KBM-7 (cell line): ENCODE measurements at places on chromosomes 4 and X.

GRCh38 chrX:84216881-84217280 lies 28.9 kb upstream of the RPS6KA6 start:
- DNase-seq, result no peak

- no peak for DNase-seq
Observed at GRCh38 chr4:48153791-48154550, 19.9 kb upstream of the TXK start.

- no peak for DNase-seq
Observed at GRCh38 chr4:15755321-15756155, 22.6 kb upstream of the CD38 start.

DNA sequence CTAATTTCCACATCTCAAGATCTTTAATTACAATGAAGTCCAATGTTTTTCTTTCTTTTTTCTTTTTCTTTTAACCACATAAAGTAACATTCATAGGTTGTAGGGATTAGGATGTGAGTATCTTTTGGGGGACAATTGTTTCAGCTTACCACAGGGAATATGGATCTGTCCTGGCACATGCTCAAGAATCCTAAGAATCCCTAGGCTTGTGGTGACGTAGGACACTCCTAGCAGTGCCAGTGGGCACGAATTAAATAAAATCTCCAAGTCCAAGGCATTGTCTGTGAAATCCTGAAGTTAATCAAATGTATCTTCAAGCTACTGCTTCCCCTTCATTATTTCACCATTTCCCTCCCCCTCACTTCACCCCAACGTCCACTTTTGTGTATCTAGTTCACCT lies 2.6 kb upstream of the LAS1L start:
- no peak for DNase-seq

GRCh38 chrX:115018944-115019343 lies 1.5 kb upstream of the IL13RA2 start:
- no peak for DNase-seq

DNA sequence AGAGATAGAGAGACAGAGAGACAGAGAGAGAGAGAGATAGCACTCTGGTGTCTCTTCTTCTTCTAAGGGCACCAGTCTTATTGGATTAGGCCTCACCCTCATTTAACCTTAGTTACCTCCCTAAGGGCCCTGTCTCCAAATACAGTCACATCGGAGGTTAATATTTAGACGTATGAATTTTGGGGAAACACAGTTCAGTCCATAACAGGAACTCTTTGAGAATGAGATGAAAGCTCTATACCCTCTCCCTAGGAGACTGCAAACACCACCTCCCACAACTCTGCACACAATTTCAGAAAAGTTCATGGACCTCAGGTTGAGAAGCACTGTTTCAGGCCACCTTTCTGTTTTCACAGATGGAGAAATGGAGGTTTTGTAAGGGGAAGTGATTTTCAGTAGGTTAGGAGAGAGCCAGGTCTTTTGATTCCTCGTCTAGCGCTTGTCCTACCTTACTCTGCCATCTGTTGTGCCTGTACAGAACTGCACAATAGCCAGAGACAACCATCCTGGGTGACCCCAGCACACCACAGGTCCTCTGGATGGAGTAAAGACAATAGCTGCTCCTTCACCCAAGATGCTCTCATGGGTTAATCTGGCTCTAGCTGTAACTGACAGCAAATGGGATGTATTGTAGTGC lies 16.9 kb upstream of the LOC101059915 start:
- DNase-seq, result peak; percentile 71

GRCh38 chr4:158538911-158539310 lies 17.2 kb downstream of the RXFP1 start:
- peak; percentile 84 for DNase-seq

DNA sequence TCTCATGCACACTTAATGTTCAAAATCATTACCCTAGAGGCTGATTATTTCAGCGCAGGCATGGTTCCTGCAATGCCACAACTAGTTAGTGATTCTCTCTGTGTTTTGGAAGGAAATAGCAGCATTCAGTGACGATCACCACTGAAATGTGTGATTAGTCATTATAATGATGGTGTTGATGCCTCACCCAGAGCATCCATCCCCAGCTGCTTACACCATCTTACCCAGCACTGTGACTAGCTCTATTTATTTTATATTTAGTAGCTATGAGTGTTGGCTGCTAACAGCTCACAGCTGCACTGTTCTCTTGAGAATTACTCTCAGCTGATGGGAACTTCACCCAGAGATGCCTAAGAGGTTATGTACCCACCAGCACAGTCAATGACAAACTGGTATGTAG lies 60.5 kb upstream of the TSPAN7 start:
- DNase-seq, result no peak

GRCh38 chr4:38965866-38966265 lies 66.3 kb downstream of the TMEM156 start:
- no peak for DNase-seq

- DNase-seq, result no peak
Observed at GRCh38 chr4:176896211-176896610, 103.5 kb upstream of the VEGFC start.

DNA sequence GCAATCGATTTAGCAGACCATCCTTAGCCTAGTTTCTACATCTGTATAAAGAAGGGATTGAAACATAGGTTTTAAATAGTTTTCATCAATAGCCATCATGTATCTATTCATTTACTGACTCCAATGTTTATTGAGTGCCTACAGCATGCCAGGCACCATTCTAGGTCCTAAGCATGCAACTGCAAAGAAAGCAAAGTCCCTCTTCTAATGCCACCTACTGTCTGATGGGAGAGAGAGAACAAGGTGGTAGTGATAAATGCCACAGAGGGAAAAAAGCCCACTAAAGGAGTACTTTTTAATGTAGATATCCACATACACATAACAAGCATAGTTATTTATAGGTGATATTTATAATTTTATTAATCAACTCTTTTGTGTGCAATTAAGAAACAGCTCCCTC lies 67.6 kb upstream of the PPARGC1A start:
- DNase-seq, result no peak

DNA sequence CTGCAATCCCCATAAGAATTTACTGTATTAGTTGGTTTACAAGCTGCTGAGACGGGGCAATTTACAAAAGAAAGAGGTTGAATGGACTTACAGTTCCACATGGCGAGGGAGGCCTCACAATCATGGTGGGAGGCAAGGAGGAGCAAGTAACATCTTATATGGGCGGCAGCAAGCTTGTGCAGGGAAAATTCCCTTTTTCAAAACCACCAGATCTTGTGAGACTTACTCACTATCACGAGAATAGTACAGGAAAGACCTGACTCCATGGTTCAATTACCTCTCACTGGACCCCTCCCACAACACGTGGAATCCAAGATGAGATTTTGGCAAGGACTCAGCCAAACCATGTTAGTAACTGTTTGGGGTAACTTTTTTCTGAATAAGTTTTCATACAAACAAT lies 1.8 kb upstream of the SPATA18 start:
- no peak for DNase-seq

- no peak for DNase-seq
Observed at GRCh38 chr4:47536966-47537365, 51.9 kb downstream of the ATP10D start.

DNA sequence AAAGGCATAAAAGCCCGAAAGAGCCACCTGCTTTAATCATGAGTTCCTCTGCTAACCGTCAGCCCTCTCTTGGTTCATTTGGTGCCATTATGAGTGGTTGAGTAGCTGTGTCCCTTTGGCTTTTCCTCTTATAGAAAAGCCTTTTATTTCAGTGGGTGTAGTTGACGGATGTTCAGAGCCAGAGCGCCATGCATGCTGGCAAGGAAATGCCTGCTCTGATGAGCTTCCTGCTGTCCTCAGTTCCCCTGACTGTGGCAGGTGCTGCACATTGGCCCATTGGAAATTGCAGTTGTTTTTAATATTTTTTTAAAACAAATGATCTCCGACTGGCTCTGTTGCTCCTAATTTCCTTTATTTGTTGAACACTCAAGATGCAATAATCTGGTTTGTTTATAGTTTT lies 77.3 kb upstream of the LIMCH1 start:
- DNase-seq, result no peak

GRCh38 chr4:132982151-132982550 lies 166.9 kb upstream of the PCDH10 start:
- DNase-seq, result no peak

DNA sequence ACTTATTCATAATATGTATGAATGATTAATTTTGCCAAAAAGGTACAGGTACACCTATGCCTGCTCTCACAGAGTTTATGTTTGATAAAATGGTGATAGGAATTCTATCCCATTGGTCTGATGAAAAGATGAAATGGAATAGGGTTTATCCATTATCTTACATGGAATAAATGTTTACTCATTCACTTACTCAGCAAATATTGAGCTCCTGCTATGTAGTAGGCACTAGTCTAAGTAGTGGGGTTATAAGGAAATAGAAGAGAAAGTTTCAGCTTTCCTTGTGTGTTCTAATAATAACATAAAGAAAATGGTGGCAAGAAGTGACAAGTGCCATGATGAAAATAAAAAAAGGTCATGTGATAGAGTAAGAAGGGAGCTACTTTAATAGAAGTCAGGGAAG lies 12.4 kb upstream of the SLC10A7 start:
- DNase-seq, result no peak

DNA sequence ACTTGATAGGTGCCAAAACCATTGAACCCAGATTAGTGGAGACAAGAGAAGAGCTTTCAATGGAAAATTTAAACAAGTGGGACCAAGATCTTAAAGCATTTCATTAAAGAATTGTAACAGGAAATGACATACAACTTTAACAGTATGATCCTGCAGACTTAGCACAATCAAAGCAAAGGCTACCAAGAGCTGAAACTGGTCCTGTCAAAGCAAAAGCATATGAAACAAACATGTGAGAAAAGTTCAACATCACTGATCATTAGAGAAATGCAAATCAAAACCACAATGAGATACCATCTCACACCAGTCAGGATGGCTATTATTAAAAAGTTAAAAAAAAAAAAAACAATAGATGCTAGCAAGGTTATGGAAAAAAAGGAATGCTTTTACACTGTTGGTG lies 425.6 kb downstream of the IL1RAPL1 start:
- DNase-seq, result no peak

GRCh38 chr4:185535612-185536410 lies 504 bp upstream of the PDLIM3 start:
- DNase-seq, result no peak

DNA sequence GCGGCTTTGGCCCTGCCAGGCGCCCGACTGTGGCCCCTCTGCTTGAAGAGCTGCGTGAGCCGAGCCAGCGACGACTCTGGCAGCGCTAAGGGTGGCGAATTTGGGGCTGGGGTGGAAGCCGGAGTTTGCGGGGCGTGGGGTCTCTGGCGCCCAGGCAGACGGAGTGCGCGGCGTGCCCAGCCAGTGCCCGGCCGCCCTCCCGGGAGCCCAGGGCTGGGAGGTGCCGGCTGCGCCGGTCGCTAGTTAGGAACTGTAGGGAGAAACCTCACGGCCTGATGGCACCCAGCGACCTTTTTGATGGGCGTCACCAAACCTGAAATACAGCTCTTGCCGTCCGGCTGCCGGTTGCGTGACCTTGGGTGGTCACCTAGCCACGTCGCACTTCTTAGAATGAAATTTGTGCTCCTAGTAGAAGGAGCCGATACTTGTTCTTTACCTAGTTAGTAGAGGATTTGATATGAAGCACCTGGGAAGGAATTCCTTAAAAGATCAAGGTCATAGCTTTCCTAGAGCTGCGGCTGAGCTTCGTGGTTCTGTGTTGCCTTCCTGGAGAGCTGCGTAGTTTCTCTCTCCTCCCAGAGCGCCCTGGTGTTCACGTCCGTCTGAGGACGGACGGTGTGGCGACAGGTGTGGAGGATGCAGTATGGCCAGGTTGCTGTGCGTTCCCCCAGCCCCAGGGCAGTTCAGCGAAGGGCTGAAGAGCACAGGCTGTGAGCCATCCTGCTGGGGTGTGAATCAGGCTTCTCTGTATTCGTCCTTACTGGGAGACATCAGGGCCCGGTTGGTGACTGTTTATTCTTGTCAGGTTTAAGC lies 680 bp downstream of the MAEA start:
- DNase-seq, result peak; percentile 14

DNA sequence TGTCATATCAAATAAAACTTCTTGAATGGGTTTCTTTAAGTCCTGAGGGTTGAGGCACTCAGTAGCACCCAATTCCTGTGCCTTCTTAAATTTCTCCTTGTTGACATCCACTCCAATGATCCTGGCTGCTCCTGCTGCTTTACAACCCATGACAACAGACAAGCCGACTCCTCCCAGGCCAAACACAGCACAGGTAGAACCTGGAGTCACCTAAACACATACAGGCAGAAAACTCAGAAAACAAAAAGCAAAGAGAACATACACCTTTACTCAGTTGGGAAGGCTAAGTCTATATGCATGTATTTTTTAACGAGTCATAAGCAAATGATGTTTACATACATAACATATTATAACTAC lies 10.3 kb downstream of the ADH6 start:
- DNase-seq, result no peak

- DNase-seq, result peak; percentile 28
Observed at GRCh38 chrX:51893931-51894696, 691 bp downstream of the MAGED1 start.

DNA sequence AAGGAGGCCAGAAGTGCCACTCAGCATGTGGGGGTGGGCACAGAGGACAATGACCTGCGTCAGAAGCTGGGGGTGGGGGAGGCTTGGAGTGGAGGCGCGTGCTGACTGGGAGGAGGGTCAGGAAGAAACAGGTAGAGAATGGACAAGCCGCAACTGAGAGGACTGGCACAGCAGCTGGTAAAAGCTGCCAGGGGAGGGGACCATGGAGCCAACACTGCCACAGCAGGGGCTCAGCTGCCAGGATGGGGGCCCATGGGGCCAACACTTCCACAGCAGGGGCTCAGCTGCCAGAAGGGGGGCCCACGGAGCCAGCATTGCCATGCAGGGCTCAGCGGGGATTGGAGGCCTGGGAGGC lies 19.1 kb downstream of the RNF212 start:
- no peak for DNase-seq

GRCh38 chrX:139518475-139518874 lies 12.1 kb upstream of the F9 start:
- no peak for DNase-seq

GRCh38 chr4:114028071-114028470 lies 48.6 kb upstream of the ARSJ start:
- DNase-seq, result no peak

GRCh38 chr4:152328582-152328981 lies 207.3 kb downstream of the FBXW7 start:
- no peak for DNase-seq

DNA sequence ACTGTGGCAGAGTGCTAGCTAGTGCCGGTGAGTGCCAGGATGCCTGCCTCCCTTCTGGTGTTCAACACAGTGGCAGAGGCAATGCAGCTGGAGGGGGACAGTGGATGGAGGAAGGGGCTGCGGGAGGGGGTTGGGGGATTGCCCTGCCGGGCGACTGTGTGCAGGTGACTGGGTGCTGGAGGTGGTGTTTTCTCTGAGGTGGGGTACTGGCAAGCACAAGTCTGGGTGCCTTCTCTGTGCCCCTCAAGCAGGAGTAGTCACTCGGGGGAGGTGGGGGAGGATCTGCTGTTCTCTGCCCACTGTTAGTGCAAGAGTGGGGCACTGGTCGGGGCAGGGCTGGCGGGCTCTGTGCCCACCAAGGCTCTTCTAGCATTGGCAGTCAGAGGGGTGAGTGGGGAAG lies 10.3 kb upstream of the P2RY10 start:
- no peak for DNase-seq

DNA sequence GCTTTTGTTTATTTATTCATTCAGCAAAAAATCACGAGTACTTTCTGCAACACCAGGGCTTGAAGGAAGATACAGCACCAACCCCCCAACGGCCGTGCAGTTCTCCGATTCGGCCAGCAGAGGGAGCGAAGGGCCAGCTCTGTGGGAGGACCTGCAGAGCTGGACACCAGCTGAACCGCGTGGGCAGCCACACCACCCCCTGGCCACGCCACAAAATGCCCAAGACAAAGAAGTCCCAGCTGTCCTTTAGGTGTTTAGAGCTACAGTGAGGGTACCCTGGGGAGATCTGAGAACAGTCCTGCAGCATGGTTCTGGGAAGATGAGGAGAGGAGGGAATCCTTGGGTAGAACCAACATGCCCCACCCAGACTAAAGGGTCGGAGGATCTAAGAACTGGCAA lies 83.1 kb downstream of the RELL1 start:
- peak; percentile 79 for DNase-seq
